NCI-H187 (cell line): ENCODE measurements at places on chromosomes 13 and 19.

- DNase-seq = no peak
Observed at GRCh38 chr19:8088752-8089663, 36.4 kb downstream of the CCL25 start.

GRCh38 chr13:75495938-75496337, 14.0 kb upstream of the TBC1D4 start:
- DNase-seq = no peak

GRCh38 chr19:51097796-51098195, 10.4 kb downstream of the CTU1 start:
- DNase-seq = no peak

GRCh38 chr19:13281567-13282291, 131.5 kb downstream of the IER2 start:
- no peak for DNase-seq

DNA sequence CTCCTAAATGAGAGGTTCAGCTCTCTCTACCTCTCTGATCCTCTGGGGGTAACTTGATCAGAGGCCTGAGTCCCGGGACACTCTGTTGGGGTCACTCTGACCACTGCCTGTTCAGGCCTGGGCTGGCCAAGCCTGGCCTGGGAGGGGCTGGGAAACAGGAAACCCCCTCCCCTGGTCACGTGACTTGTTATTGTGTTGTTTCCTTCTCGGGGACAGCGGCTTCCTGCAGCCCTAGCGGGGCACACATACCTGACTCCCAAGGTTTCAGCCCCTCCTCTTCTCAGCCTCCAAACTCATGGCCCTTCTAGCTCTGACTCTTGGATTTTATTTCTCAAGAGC, at the start of gene USHBP1:
Gene USHBP1 (minus strand): TSS at position 105 of the 339 bp plus-strand sequence. CDS start 446 bp downstream, outside the sequence.
- DNase-seq = no peak

DNA sequence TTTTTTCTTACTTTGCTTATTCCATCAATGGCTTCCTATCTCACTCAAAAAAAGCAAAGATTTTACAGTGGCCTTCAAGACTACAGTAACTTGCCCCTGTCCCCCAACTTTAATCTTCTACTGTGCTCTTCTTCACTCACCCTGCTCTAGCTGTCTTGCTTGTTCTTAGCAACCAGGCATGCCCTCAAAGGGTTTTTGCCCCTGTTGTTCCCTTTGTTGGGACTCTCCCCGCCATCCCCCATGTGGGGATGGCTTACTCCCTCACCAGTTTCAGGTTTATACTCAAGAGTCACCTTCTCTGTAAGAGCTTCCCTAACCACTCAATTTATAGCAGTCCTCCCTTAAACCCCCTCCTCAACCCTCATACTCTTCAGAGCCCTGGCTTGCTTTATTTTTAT, 5.4 kb downstream of the MTMR6 start:
- no peak for DNase-seq

DNA sequence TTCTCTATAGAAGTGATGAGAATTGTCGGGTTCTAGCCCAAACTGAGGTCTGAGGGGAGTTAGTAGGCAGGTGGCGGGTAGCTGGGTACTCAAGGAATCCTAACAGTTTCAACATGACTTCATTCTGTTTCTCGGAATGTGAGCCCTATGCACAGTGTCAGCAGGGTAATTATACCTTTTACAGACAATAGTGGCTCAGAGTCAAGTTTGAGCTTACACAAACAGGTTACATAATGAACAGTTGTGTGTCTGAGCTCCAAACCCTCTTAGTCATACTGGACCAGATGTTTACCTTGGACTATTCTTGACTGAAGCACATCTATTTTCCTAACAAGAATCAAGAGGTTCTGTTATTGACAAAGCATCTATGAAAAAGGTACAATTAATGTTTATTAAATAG, 1066.7 kb upstream of the PCDH20 start:
- no peak for DNase-seq
